Myocyte (in vitro differentiated cells): ENCODE measurements at places on chromosomes 5 and 9. TPM values are rescaled to one million over a fixed set of nuclear protein-coding genes. Genes with fewer than 3 reads are reported as not detected.

GRCh38 chr5:158920736-158921135 lies 179.0 kb downstream of the EBF1 start:
- no peak for DNase-seq

PKD2L2 gene
- not detected in 2 replicates for total RNA-seq

GRCh38 chr5:76622973-76623596 lies at the start of gene F2RL2:
F2RL2 (minus strand) TSS chr5:76623403; CDS start chr5:76623230, 173 bp downstream.
- DNase-seq, result peak; percentile 36

DNA sequence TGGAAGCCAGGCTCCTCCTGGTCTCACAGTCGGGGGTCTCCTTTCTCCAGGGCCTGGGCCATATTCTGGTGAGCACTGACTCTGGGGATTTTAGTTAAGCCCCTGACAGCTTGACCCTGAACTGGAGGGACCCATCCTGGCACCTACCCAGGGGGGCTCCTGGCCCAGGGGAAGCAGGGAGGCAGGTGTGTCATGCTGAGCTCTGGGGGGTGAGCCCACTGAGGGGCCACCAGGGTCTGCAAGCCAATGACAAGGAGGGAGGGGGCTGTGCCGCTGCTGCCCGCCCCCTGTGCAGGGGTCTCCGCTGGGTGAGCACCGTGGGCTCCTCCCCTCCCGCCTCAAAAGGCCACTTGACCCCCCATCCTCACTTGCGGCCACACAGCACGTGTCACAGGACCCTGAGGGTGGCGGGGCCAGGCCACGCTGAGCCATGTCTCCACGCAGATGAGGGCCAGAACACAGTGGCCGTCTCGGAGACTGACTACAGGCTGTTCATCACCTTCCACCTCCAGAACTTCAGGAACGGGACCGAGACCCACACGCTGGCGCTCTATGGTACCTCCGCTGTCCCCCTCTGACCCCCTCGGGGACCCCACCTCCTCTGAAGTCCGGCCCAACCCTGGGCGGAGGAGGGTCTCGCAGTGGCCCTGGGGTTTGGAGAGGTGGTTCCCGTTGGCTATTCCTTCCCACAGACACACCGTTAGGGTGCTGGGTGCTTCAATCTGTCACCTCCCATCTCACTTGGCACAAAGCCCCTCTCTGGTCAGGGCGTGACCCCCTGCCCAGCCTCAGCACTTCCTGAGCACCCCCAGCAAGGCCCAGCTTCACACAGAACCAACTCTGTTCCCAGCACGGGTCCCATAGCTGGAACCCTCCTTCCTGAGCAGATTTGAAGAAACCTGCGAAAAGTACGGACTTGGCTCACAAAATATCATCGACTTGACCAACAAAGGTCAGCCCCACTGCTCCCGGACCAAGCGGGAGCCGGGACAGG lies 2.0 kb downstream of the LCN9 start:
- DNase-seq, result no peak

GRCh38 chr5:33148076-33148513 lies 292.7 kb upstream of the TARS1 start:
- DNase-seq, result peak; percentile 89

- peak; percentile 55 for DNase-seq
Measured at GRCh38 chr5:98128271-98128670, 645.2 kb upstream of the RGMB start.

TEK gene
- total RNA-seq, result 0.26 and 0.72 TPM in 2 replicates

DNA sequence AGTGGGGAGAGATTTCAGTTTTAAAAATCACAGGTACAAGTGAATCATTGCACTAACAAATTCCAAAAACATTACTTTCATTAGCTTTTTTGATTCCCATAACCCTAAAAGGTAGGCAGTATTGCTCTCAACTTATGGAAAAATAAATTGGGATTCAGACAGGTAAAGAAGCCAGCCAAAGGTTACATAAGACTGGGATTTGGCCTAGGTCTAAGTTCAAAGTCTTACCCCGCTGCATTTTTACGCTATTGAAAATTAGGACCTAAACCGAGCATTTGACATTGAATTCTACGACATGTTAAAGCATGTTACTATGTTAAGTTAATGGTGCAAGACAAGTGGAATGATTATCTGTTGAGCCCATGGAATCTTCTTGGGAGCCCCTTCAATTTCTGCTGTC lies 89.6 kb downstream of the ENC1 start:
- DNase-seq, result no peak

- DNase-seq, result peak; percentile 71
Measured at GRCh38 chr9:127132921-127133647, 10.6 kb upstream of the ANGPTL2 start.

GRCh38 chr9:114270120-114270975 lies 52.5 kb upstream of the ORM1 start:
- no peak for DNase-seq

DNA sequence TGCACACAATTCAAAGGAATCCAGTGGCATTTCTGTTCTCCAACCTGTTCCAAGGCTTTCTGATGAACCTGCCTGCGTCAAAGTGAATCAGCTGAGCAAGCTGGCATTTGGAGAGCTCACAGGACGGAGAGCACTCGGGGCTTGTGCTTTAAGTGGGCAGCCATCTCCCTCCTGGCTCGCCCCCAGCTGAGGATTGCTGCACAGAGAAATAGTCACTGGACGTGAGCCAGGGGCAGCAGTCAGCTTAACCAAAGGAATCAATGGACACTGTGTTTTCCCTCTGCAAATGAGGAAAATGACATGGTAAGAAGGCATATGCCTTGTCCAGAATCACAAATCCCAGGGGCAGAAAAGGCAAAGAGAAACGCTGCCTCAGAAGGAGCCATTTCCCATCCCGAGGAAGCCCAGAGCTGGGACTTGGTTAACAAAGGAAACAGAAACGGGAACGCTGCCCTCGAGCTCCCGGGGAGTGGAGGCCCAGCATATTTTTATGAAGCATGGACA lies 299.4 kb downstream of the ZSWIM6 start:
- no peak for DNase-seq

DNA sequence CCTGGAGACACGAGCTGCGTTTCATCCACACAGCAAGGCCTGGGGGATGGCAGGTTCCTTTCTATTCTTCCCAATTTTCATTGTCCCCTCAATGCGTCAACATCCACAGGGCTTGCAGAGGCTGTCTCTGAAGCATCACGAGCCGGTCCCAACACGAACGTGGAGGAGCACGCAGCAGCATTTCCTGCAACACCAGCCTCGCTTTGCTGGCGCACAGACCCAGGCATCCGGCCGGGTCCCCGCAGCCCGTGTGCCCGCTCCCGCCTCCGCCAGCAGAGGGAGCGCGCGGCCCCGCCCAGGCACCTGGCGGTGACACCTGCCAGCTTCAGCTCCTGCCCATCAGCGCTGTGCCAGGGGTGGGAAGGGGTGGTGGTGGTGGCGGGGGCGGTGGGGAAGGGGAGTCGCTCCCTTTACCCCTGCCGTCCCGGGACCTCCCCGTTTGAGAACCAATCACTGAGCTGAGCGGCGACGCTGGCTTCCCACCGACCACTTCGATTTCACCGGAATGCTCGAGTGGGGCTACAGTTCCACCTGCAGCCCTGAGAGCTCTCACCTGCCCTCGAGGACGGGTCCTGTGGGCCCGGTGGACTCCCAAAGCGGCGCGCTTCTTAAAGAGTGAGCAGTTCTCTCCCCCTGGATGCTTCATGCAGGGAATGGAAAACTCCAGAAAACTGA lies 464.5 kb downstream of the ICE1 start:
- no peak for DNase-seq

DNA sequence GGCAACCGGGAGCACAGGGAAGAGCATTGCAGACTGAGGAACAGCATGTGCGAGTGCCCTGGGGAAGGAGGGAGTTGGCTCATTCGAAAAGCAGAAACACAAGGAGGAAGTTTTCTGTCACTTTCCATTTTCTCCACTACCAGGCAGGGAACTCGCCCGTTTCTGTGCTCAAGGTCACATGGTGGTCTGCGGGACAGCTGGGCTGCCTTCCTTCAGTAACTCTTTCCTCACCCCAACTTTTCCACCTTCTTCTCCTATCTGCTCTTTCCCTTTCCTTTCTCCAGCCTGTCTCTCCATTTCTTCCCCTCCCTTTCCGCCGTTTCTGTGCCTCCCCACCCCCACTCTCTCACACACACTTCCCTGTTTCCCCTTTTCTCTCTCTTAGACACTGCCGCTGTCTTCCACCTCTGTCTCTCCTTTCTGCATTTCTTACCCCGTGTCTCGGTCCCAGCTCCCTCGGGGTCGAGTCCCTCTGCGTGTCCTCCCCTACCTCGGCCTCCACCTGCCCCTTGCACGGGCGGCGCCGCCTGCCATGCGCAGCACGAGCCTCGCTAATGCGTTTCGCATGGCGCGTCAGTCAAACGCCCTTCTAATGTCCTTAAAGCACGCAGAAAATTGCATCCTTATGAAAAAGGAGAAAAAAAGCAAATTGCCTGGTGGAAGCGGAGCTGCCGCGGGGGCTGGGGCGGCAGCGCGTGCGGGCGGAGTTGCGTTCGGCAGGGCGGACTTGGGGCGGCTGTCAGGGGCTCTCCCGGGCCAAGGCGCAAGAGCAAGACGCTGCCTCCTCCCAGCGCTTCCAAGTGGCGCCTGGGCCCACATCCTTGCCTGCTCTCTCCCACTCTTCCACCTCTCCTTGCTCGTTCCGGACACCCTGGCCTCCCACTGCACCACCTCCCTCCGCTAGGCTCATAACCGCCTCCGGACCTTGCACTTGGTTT lies 9.5 kb downstream of the BARX1 start:
- no peak for DNase-seq

GRCh38 chr5:176742246-176743105 lies 67.9 kb upstream of the UNC5A start:
- DNase-seq, result no peak

GRCh38 chr5:157198277-157198986 lies 17.8 kb downstream of the ITK start:
- DNase-seq, result no peak

DNA sequence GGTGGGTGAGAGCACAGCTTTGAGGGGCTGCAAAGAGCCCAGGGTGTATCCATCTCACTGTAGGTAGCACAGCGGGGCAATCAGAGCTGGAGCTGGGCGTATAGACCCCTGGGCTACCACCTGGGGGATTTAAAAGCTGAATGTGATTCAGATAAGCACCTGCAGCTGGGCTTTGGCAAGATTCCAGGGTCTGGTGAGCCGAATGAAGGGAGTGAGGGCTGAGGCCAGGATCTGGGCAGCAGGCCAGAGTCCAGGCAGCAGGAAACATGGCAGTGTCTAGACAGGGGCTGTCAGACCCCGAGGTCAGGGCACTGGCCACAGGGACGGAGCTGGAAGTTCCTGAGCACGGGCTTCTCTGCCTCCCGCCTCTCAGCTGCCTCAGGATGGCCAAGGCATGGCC lies 8.7 kb downstream of the ASS1 start:
- DNase-seq, result peak; percentile 51

HRH2 gene
- total RNA-seq, result not detected in 2 replicates

- DNase-seq, result peak; percentile 4
Measured at GRCh38 chr9:76336027-76336426, 58.2 kb downstream of the RFK start.

DNA sequence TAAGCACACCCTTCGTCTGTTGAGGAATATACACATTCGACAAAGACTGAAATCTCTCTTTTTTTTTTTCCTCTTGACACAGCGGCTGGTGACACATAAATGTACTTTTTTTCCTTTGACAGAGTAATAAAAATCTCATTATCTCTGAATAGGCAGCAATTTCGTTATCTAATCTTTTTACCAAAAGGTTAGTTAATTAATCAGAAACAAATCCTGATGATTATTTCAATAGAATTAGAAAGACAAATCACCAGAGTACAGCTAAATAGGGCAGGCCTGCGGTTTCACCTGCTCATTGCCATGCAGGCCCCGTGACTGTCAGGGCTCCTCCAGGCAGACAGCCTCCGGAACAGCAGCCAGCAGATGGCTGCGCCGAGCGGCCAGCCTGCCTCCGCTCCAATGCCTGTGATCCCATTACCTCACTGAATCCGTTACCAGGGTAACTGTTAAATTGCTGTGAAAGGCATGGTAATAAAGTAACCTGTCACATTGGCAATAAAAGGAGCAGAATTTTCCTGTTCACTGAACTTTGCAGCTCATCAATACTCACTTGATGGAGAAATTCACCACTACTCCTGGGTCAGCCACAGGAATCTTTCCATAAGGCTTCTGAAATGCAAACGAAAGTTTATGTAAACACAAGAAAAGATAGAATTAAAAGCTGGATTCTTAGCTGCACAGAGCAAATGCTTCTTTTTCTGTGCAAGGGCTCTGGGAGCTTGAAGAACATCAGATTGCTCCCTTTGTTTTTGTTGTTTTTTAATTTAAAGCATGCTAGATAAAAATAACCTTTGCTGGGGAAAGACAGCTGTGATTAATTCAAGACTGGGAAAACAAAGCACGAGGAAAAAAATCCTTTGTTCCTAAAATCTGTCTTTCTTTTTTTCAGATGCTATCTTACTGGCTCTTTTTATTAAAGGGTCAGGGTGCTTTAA lies 666.4 kb upstream of the ZNF608 start:
- peak; percentile 92 for DNase-seq

SCGB3A2 gene
- not detected in 2 replicates for total RNA-seq

GRCh38 chr5:131206772-131207171 lies 36.0 kb downstream of the LYRM7 start:
- DNase-seq, result no peak

DNA sequence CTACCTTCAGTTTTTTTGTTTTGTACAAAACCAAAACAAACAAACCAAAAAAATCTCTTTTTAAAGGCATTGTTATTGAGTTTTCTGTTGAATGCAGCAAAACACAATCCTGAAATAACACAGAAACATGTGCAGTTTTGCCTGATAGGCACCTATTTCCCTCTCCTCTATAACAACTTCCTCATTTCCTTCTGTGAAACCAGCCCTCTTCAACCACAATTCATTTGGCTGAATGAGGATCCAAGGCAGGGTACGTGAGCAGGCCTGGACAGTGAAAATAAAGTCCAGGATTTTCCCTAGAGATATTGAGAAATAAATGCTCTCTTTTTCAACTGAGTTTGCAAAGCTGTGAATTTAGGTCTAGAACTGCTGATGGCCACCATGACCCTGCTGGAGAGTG lies 134.8 kb upstream of the LARP1 start:
- DNase-seq, result no peak

GRCh38 chr9:134902936-134903335 lies 14.8 kb downstream of the FCN1 start:
- DNase-seq, result no peak

GRCh38 chr9:135515083-135515951 lies 5.9 kb upstream of the LCN1 start:
- no peak for DNase-seq

GRCh38 chr5:1718669-1719068 lies 81.0 kb downstream of the MRPL36 start:
- DNase-seq, result peak; percentile 10

PALM2AKAP2 gene
- 24.1 and 26.6 TPM in 2 replicates for total RNA-seq

HAVCR2 gene
- total RNA-seq, result 0.37 and 2.4 TPM in 2 replicates

- peak; percentile 85 for DNase-seq
Measured at GRCh38 chr5:16934123-16934522, 2.0 kb downstream of the MYO10 start.
